Esophagus mucosa (tissue), 1 donor: ENCODE measurements at places on chromosomes 2 and 18.
A peak's percentile ranks its signal among the peaks of the same experiment; 100 is the strongest.

- peak; percentile 60 for ATAC-seq
Observed at GRCh38 chr2:70726947-70727725, 40.9 kb downstream of the ADD2 start.

- ATAC-seq: no peak
Observed at GRCh38 chr2:143160732-143161707, 31.8 kb downstream of the ARHGAP15 start.

DNA sequence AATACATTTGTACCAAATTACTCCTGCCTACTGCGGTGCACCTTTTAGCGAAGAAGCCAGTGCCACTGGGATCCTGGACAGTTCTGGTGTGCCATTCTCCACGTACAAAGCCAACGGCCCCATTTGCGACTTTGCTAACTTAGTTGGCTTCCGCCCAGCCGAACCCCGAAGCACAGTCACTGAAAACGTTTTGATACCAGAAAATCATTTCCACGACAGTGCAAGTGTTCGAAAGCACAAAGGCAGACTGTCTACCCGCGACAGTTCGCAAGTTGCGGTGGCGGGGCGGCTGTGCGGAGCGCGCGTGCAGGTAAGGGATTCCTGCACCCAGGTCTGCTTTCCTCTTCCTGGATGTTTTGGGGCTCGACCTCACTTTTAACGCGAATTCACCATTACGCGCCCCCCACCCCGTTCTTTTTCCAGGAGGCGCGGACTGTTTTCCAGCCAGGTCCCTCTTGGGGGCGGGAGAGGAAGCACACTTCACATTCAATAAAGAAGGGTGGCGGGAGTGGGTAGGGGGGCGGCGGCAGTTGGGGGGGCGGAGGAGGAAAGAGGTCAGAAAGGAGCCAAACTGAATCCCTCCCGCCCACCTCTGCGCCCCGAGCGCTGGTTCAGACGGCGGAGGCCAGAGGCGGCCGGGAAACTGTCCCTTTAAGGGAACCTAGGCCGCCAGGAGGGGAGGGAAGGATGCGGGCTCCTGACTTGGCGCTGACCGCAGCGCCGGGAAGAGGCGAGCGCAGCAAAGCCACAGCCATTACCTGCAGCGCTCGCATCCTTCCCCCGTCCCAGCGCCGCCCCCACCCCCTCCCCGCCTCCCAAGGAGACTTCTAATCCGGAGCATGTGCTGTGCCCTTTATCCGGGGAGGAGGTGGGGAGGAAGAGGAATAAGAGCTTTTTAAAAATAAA is 107.4 kb upstream of the KCTD1 start:
- ATAC-seq: peak; percentile 56

DNA sequence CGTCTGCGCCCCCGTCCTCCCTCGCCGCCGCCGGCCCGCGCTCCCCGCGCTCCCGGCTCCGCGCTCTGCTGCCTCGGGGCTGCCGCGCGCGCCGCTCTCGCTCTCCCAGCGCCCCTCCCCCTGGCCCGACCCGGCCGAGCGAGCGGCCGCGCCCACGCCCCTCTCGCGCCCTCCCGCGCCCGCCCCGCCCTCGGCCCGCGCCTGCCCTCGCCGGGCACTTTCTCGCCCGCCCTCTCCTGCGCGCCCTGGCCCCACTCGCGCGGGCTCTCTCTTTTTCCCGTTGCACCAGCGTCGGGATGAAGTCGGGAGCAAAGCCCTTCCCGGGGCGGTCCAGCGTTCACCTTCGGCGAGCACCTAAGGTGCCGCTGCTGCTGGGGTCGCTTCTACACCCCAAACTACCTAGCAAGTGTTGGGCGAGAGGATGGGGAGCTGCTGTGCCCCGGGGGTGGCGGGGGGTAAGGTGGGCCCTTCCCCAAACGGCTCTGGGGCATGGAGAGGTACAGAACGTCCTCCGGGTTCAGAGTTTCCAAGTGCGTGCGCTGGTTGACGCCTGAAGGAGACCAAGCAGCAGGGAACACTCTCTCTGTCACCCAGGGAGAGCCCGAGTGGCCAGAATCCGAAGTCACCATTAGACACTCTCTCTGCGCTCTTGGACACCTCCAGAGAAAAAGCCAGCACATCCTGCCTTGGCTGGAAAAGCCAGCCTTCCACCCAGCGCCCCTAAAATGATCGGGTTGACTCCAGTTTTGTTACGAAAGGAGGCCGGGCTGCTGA is at the start of gene COLEC12:
Gene COLEC12 (minus strand): TSS at position 70 of the 774 bp plus-strand sequence. CDS start 187 bp downstream, outside the sequence.
- peak; percentile 24 for ATAC-seq

DNA sequence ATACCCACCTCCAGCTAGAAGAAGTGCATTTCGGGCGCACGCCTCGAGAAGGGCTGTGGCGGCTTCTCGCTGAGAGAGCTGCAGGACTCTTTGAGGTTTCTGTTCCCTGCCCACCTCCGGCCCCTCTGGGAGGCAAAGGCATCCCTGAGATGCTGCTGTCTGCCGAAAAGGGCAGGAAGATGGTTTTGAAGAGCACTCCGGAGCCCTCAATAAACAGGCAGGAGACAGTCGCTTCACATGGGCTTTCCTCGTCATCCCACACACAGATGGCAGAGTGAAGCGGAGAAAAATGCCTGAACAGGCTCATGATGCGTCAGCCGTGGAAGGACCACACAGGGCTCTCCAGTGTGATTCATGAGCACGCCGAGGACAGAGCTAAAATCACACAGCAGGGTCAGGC is 25.4 kb upstream of the GLI2 start:
- no peak for ATAC-seq

GRCh38 chr2:128371248-128371630 is 52.6 kb upstream of the HS6ST1 start:
- ATAC-seq: no peak

GRCh38 chr2:238143239-238143951 is 4.9 kb downstream of the KLHL30 start:
- peak; percentile 51 for ATAC-seq

DNA sequence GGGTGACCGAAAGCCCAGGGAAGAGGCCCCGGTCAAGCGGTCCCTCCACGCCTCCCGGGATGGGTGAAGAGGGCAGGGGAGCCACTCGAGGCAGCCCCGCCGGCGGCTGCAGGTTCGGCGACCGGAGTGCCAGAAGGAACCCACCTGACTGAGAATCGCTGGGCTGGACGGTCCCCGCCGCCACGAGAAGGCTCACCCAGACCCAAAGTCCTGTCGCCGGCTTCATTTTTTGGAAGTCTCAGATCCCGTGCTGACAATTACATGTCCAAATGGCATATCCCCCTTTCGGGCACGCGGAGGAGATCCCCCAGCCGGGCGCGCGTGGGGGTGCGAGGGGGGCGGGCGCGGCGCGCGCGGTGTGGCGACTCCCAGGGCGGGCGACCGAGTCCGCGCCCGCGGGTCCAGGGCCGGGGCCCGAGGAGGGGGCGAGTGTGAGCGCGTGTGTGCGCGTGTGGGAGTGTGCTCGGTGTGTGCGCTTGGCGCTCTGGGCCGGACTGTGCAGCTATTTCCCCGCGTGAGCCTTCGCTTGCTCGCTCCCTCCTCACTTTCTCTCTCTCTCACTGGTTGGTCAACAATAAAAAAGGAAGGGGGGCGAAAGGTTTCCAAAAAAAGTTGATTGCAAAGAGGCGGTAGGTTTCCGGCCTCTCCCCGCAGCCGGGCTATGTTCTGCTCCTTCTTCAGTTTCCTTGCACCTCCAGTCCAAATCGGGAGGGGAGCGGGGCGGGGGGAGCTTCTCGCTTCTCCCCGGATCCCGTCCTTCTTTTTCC is at the start of gene ERBB4:
Gene ERBB4 (minus strand): TSS at position 498 of the 767 bp plus-strand sequence. CDS start 272 bp downstream, at position 226.
- peak; percentile 56 for ATAC-seq

- ATAC-seq: no peak
Observed at GRCh38 chr2:208266553-208266893, 468 bp downstream of the PIKFYVE start.
